ENCODE measurements at places on chromosomes 1 and 21.

DNA sequence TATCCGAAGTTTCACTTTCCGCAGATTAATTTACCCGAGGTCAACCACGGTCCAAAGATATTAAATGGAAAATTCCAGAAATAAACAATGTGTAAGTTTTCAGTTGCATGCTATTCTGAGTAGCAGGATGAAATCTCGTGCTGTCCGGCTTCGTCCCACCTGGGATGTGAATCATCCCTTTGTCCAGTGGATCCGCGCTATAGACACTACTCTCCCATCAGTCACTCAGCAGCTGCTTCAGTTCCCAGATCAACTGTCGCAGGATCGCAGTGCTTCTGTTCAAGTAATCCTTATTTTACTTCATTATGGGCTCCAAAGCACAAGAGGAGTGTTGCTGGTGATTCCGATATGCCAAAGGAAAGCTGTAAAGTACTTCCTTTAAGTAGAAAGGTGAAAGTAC is 8.3 kb upstream of the LRP8 start:
- no peak for DNase-seq

DNA sequence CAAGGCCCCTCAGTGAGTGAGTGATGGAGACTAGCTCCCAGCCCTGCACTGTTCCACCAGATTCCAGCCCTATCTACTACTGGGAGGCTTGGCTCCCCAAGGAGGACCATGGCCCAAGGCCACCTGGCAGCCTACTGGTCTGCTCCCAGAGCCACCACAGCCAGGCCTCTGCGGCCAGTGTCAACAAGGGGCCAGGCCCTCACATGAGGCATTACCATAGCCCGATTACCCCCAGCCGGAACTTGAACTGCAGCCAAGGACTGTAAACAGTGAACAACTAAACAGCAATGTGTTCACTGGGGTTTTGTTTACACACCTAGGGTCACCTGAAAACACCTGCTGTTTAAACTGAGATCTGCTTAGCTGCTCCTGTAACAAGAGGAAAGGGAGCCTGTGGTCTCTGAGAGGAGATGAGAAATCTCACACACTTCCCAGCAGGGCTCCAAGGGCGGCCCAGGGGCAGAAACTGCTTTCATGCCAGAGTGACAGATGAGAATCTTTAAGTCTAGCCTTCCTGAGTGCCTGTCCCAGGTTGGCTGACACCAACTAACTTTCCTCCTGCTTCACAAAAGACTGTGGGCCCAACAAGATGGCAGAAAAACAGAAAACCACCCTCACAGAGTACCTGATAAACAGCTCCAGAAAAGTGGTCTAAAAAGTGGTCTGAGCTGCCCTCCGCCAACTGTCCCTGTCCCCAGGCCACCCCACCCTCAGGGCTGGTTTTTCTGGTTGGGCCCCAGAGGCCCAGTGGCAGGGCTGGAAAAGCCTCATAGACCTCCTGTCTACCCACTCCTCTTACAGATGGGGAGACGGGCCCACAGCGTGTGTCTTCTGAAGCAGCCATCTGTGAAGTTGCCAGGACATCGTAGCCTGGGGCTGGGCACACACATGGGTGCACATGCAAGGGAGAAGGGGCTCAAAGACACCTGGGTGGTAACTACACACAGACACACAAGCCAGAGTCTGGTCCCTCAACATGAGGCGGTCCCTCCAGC is 28.8 kb downstream of the MEF2D start:
- DNase-seq: no peak

GRCh38 chr1:92126088-92126487 is 45.9 kb downstream of the BTBD8 start:
- DNase-seq: no peak

DNA sequence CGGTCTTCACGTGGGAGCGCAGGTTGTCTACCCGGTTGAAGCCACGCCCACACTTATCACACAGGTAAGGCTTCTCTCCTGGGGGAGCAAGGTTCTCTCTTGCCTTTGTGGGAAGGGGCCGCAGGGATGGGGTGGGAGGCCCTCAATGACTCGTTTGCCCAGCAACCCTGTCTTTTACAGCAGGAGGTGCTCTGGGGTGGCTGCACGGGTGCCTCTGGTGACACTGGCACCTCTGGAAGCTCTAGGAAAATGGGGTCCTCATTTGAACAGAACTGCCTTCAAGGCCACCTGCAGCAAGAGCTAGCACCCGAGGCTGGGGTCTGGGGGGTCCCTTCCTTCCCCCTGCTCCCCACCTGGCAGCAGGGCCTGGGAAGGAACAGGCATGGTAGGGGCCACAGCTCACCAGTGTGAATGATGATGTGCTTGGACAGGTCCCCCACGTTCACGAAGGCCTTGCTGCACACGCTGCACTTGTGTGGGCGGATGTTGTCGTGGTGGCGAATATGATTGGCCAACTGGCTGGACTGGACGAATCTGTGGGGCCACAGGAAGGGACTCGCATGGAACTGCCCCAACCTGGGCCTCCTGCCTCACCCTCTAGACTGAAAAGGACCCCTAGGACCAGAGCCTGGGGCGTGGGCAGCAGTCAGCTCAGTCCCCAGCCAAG is 33.1 kb downstream of the ZBTB17 start:
- no peak for DNase-seq

- no peak for DNase-seq
Measured at GRCh38 chr1:56289260-56289659, 290.1 kb downstream of the PLPP3 start.

- no peak for DNase-seq
Measured at GRCh38 chr1:194069168-194069830, 882.9 kb upstream of the B3GALT2 start.

GRCh38 chr1:115476616-115477015 is 138.6 kb upstream of the NGF start:
- DNase-seq: no peak

DNA sequence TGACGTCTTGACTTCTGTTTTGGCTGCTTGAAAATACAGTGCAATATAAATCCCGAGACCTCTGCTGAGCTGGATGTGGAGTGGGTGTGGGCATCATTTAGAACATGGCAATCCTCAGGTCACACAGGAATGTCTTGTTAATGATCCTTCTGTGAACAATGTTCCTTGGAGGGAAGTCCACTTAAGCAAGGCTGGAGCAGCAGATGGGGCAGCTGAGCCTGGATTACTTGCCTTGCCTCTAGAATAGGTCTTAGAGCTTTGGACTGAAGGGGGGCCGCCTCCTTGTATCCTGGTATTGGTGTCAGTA is 926 bp upstream of the SCMH1 start:
- no peak for DNase-seq

DNA sequence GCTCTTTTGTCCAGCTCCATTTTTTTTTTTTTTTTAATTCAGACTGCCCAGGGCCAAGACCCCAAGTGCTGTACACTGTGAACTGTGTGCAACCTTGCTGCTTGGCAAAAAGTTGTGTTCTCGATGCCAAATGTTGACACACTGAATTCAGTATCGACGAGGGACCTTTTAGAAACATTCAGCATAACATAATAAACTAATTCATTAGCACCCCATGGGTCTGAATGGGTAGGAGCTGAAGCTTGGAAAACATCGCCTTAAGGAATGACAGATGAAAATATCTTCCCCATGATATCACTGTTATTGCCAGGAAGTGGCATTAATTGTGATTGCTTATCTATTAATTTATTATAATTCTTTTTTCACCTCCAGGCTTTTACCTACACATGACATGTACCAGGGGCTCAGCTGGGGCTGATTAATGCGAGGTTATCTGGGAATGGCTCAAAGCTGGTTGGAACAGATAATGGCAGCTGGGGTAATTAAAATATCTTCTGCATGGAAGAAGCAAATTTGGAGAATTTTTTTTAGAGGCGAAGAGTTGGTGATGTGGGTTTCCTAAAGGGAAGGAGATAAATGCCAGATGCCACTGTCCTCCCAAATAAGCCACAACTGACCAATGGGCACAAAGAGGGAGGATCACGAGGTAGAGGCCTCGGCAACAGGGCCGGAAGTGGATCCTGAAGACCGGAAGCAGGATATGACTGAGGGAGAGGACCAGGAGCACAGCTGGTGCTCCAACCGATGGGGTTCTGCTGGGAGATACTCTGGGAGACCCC is 169.3 kb downstream of the GRIK3 start:
- DNase-seq: no peak

DNA sequence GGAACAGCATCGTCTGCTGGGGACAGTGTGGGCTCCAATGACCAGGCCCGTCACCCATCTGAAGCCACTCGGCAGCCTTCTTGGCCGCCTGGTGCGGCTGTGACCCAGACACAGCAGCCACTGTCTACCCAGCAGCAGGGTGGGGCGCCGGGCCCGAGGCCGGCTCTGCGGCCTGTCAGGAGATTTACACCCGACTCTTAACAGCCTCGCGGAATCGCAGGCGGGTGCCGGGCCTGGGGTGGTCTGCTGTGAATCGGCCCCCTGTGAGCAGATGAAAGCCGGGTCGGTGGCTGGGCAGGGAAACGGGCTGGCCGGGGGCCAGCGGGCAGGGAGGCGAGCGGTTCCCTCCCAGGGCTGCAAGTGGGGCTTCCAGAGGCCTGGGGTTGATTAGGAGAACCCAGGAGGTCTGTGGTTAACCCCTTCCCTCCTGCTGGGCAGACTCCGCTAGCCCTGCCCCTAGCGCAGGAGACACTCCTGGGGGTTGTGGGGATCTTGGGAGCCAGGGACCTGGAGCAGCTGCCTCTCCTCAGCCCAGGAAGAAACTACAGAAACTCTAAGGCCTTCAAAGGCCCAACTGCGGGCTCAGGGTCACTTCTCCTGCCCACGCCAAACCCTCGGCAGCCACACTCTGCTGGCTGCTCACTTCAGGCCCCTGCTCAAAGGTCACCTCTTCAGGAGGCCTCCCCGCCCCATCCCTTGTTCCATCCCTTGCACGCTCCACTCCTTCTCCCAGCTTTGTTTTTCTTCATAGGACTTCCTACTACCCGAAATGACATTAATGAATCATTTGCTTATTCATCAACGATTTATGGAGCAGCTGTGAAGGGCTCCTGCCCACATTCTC is 15.6 kb downstream of the RUNX3 start:
- DNase-seq: no peak

DNA sequence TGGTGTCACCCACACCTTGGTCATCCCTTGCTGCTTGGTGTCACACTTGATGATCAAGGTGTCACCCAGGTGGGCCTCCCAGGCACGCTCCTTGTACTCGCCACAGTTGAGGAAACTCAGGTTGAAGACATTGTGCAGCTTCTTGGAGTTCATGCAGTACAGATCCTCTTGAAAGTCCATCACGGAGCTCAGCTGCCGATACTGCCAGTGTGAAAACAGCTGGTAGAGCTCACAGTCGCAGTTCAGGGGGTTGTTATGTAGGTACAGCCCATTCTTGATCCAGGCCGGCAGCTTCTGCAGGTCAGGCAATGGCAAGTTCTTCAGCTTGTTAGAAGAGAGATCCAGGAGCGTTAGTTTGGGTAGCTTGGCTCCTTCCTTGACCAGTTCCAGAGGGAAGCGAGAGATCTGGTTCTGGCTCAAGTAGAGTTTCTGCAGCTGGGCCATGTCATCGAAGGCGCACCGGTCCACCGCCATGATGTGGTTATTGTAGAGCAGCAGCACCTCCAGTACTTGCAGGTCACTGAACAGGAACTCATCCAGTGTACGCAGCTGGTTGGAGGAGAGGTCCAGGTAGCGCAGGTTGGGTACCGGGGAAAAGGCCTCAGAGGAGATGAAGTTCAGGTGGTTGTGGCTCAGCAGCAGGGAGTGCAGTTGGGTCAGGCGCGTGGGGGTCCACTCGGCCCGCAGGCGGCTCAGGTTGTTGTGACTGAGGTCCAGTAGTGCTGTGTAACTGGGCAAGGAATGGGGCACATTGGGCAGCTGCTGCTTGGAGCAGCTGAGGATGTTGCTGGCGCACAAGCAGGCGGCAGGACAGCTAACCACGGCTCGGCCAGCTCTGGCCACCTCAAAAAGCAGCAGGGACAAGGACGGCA is 1.3 kb downstream of the AMIGO1 start:
- no peak for DNase-seq

- DNase-seq: no peak
Measured at GRCh38 chr1:215842905-215843304, 275.8 kb downstream of the KCTD3 start.

- DNase-seq: peak; percentile 0
Measured at GRCh38 chr1:212485913-212486618, 53.3 kb downstream of the NENF start.

- no peak for DNase-seq
Measured at GRCh38 chr1:24202556-24202955, 15.5 kb upstream of the IFNLR1 start.

- no peak for DNase-seq
Measured at GRCh38 chr1:177080564-177080963, 83.9 kb downstream of the ASTN1 start.

- DNase-seq: no peak
Measured at GRCh38 chr1:231053493-231054162, 13.6 kb upstream of the FAM89A start.

- DNase-seq: no peak
Measured at GRCh38 chr1:116334015-116334547, 39.0 kb upstream of the ATP1A1 start.

DNA sequence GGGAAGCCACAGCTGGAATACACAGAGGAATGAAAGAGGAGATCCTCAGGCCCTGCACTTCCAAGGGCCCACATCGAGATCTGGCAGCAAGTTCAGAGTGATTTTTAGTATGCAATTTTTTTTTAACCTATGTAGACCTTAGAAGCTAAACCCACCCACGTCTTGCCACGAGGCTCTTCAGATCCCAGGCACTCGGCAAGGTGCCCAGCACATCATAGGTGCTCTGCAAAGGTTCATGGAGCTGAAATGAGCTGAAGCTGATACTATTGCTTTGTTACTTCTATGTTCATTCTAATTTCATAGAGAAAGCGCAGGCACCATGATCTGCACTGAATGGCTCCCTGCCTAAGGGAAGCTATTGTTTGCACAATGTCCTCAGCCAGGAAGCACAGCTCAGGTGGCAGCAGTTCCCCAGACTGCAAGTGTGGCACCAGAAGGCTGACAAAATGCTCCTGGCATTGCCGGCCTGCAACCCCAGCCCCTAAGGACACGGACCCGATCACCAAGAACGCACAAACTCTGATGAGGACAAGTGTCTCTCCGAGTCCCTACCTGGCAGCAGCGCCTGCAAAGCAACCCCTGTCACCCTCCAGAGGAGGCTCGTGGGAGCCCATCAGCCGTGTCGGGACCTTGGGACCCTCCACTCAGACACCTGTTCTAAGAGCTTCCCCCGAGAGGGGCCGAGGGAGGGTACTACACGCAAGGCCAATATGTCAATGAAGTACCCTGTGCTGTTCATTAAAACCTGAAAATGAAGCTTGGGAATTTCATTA is 264.2 kb downstream of the NPHP4 start:
- DNase-seq: no peak

GRCh38 chr1:59317343-59317742 is 20.4 kb downstream of the FGGY start:
- DNase-seq: no peak

GRCh38 chr1:31764312-31765040 is at the start of gene ADGRB2:
ADGRB2 (minus strand) TSS chr1:31764340; CDS start chr1:31757221, 7,119 bp downstream.
- no peak for DNase-seq

Data from CD4-positive, alpha-beta T cell treated with Interleukin-2 at 100 ng/mL for 4 hours (primary cell).